A549 treated with RU486 at 1 μM for 4 hours (cell line): ENCODE measurements at places on chromosomes 3 and 15. TPM values are rescaled to one million over a fixed set of nuclear protein-coding genes. Genes with fewer than 3 reads are reported as not detected.

Gene MNS1
- 2.1 to 4.3 TPM (median 3.2 TPM) in 5 replicates for total RNA-seq

Gene KNL1
- 4.4 to 8.1 TPM (median 7.0 TPM) in 5 replicates for total RNA-seq

Gene CELSR3
- 2.7 to 5.3 TPM (median 4.2 TPM) in 5 replicates for total RNA-seq

Gene VEPH1
- 0.07 to 0.15 TPM in 2 of 5 replicates, not detected in the others for total RNA-seq

Gene CASR
- total RNA-seq = not detected in 5 replicates

Gene NCKIPSD
- total RNA-seq = 6.1 to 9.6 TPM (median 8.4 TPM) in 5 replicates

Gene GCHFR
- total RNA-seq = 6.1 to 11.0 TPM (median 6.7 TPM) in 5 replicates

Gene PLS1
- 9.4 to 13.7 TPM (median 12.8 TPM) in 5 replicates for total RNA-seq

Gene PPP1R14D
- 0.28 to 0.38 TPM in 2 of 5 replicates, not detected in the others for total RNA-seq

Gene LSMEM2
- 0.13 TPM in 1 of 5 replicates, not detected in the others for total RNA-seq

Gene TMF1
- total RNA-seq = 8.8 to 16.6 TPM (median 14.8 TPM) in 5 replicates

Gene WDR72
- 3.2 to 7.5 TPM (median 6.7 TPM) in 5 replicates for total RNA-seq

Gene SLC12A1
- not detected in 5 replicates for total RNA-seq

Gene FMN1
- 0.16 to 0.94 TPM (median 0.50 TPM) in 5 replicates for total RNA-seq

Gene TMEM207
- total RNA-seq = not detected in 5 replicates

Gene P2RY12
- total RNA-seq = not detected in 5 replicates

Gene PPP2R3A
- 2.3 to 4.5 TPM (median 3.0 TPM) in 5 replicates for total RNA-seq

Gene GOLGA8G
- not detected in 5 replicates for total RNA-seq
